ENCODE measurements at places on chromosomes 6 and 20. TPM values are rescaled to one million over a fixed set of nuclear protein-coding genes. Genes with fewer than 3 reads are reported as not detected.

The CDSN gene
- not detected for total RNA-seq

The ZNF831 gene
- not detected for total RNA-seq

The SLPI gene
- total RNA-seq = not detected

The TREM2 gene
- not detected for total RNA-seq

DNA sequence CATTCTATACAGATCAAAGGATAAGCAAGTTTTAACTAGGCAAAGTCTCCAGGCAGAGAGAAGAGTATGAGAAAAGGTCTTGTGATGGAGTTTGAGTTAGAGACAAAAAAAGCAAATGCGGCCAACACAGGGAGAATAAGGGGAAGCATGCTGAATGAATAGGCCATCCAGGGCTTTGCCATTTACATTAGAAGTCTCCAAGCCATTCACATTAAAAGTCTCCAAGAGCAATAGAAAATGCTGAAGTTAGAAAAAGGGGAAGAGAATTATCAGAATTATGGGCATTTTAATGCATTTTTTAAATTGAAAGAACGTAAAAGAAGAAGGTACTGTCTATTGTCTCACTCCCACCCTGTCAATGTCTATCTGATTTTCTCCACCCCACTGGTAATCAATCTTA, 49.4 kb downstream of the PDSS2 start:
- no peak for DNase-seq

DNA sequence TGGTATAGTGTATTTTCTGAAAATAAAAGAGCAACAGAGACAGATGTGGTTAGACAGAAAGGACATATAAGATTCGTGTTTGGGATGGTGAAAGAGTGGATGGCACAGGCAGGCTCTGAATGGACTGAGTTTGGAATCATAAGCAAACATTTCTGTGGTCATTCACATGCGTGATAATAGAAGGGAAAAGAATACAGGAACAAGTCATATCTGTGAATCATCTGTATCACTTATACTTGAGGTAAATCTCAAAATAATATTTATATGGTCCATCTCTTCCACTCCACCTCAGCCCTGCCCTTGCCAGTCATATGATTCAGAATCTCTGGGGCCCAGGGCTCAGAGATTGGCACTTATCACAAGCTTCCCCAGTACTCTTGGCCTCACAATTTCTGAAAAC, 535.1 kb downstream of the BCKDHB start:
- DNase-seq = no peak

GRCh38 chr20:36663031-36663430, 17.0 kb upstream of the SLA2 start:
- no peak for DNase-seq

DNA sequence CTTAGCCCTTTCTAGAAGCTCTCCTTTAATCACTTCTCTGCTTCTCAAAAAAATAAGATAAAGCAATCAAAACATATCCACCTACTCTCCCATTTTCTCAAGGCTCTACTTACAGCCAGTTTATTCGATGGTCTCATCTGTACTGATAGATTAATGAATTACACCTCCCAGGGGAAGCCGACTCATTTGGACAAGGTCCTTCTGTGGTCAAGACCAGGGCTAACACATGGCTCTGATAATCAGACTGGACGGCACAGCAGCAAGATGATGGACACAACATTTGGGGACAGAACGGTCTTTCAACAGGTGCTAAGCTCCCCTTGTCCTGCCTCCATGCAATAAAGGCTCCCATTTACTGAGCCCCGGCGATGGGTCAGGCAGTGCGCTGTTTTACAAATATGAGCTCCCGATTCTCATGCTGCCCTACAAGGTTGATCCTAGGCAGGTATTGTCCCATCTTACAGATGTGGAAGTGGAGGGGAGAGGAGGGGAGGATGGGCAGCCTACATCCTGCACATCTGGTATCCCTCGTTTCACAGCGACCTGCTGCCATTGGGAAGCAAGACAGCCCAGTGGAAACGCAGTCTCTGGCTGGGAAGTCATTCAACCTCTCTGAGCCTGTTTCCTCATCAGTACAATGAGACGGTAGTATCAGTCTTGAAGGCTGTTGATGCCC, 15.7 kb downstream of the CPNE5 start:
- no peak for DNase-seq

DNA sequence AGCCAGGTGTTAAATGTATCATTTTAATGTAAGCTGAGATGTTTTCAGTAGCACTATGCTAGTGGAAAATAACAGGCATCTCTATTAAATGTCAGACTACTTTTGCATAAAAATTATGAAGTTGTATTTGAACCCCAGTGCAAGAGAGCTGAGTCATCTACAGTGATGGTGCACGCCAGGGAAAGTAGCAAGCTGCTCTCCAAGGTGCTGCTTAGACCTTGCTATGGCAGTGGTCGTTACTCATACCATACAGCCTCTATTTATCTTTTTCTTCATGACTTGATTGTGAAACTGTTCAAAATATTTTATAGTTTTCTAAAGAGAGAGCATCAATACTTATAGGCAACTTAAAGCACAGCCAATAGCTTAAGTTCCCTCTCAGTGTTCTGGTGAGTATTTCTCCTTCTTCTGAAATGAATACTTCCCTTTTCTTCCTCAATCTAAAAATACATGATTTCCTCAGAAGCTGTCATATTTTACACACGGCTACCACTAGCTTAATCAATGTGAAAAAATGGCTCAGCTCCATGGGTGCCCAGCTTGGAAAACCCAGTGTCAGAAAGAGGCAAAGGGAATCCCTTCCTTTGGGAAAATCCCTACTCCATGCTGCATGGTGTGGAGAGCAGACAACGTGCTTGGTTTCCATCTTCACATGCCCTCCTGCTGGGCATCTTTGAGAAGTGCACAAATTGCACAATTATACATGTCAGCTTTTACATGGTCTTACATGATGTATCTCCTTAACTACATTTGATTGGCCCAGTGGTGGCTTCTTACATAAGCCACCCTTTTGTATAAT, 105.6 kb downstream of the ELOVL4 start:
- no peak for DNase-seq

GRCh38 chr20:45153147-45153546, 21.6 kb upstream of the PI3 start:
- no peak for DNase-seq

GRCh38 chr6:81979767-81980166, 227.3 kb upstream of the TENT5A start:
- no peak for DNase-seq

DNA sequence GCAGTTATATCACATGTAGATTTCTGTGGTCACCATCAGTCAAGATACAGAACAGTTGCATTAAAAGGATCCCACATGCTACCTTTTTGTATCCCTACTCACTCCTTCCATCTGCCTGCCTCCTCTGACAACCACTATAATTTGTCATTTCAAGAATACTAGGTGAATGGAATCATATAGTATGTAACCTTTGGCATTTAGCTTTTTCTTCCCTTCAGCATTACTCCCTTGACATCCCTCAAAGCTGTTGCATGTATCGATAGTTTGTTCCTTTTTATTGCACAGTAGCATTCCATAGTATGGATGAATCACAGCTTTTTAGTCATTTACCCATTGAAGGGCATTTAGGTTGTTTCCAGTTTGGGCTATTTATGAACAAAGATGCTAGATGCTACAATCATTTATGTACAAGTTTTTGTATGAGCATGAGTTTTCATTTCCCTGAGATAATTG, 26.1 kb downstream of the NCOA7 start:
- DNase-seq = no peak

- no peak for DNase-seq
These were observed 1.9 kb downstream of the KCNQ5 start for GRCh38 chr6:72623808-72624207.

DNA sequence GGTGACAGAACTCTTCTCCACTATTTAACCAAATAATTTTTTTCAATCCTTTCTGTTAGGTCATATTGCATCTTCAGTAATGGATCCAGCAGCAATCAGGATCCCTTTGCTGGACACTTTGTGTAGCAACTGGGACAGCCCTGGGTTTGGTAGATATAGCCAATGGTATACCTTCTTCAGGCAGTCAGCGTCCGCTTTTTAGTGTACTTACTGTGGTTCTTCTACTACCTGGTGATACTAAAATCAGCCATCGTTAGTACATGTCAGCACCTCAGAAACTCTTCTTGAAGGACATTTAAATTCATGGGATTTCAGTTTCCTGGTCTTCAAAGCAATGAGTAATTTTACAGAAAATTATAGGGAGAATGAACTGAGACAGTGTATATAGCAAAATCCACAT, 93.5 kb downstream of the ADGRG6 start:
- no peak for DNase-seq

GRCh38 chr6:24149296-24149695, 23.3 kb downstream of the NRSN1 start:
- DNase-seq = no peak

DNA sequence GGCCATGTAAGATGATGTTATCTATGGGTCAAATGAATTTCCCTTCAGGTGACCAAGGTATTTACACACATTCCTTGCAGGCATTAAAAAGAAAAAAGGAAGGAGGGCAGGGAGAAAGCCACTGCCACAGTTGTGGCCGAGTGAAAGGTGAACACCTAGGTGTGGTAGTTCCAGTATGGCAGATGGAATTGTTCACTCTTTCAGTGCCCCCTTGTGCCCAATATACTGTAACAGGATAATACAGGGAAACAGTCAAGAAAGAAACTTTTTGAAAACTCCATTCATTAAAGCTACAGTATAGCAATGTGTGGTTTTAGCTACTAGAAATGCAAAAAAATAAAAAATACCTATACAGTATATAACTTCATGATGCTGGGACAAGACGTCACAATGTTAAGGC, 52.1 kb downstream of the BMP2 start:
- no peak for DNase-seq

- no peak for DNase-seq
These were observed 119.2 kb downstream of the KCNQ5 start for GRCh38 chr6:72741083-72741482.

DNA sequence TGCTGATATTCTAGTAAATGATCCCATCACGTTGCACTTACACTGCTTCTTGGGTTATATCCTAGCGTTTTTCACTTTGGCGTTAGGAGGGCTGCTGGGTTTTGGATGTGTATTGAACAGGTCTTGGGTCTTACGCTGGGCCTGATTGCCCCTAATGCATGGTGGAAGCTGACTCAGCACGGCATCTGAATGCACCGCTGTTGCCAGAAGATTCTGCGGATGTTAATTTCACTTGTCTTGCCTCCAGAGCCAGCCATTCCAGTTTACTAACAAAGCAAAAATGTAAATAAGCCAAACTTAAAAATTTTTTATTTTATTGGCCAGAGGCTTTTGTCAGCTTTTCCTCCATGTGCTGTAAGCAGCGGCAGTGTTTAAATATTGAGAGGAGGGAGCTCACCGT, 233.5 kb downstream of the TMEM242 start:
- no peak for DNase-seq

GRCh38 chr20:1669304-1669703, 11.7 kb upstream of the SIRPG start:
- no peak for DNase-seq

DNA sequence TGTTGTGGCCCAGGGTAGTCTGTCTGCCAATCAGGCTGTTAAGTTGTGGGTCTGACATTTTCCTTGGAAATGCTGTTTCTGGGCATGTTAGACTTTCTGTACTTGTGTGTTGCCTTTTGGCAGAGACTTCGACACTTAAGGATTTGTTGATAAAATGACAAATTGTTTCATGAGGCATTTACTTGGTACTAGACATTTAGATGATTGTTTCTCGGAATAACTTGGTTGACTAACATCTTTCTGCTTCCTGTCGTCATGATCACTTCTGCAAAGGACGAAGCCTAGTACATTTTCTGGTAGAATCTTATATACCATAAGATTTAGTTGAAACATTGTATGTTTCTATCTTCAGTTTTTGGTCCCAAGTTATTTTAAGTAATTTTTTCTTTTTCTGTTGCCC, 34.1 kb downstream of the UTRN start:
- DNase-seq = no peak

GRCh38 chr6:98470821-98471220, 363.6 kb upstream of the POU3F2 start:
- DNase-seq = no peak

DNA sequence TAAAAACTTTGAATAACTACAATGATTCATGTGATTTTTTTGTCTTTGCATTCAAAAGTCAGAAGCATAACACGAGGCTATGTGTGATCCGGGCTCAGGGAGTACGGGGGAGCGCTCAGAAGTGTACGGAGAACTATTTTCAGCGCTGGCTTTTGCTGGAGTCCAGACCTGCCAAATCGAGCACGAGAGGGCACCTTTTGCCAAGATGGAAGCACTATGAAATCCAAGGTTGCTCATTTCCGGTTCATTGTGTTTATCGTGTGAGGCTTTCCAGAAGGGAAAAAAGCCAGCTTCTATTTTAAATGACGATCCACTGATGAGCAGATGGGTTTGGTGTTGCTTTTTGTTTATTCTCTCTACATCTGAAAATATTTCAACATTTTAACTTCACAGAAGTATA, 11.3 kb downstream of the RAMACL start:
- DNase-seq = no peak

DNA sequence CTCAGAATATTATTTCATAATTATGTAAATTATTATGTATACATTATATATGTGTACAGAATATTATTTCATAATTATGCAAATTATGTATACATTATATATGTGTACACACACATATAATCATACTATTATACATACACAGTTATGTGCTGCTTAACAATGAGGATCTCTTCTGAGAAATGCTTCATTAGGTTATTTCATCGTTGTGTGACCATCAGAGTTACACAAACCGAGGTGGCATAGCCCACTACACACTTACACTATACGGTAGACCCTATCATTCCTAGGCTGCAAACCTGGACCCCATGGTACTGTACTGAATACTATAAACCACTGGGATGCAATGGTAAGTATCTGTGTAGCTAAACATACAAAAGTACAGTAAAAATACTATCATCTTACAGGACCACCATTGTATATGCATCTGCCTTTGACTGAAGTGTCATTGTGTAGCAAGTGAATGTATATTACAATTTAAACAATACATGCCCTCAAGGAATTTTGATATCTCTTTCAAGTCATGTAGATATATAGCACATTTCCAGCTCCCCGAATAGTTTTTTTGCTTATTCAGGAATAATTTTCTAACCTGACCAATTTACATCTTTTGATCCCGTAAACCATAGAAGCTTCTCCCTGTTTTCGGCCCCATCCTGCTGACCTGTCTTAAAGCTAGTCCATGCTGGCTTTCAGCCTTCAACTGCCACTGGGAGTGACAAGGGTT, 71.2 kb downstream of the TMEM170B start:
- DNase-seq = no peak

DNA sequence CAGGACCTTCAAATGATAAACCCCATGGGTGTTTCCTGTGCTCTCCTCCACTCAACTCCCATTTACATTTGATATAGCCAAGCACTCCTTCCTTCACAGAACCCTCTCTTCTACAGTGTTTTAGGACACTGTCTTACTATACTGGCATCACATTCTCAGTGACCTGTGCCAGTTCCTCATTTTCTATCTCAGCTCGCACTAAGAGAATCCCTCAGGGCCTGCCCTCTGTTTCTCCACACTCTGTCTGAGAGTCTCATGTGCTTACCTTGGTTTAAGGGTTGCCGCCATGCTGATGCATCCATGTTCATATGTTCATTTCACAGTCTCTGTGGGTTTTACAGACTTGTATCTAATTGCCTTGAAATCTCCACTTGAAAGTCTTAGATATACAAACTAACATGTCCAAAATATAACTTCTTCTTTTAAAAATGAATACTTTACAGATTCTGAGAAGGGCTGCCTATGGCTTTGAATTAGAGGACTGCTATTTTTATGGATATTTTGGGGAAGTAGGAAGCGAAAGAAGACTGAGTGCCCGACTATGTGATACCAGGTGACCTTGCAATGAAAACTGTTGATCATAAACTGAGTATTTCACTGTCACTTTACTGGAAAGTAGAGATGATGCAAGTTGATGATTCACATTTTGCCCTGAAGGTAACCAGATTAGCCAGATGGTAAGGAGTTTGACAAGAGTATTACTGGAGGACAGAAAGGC, 153.1 kb upstream of the SIM1 start:
- DNase-seq = no peak

- DNase-seq = peak; percentile 52
These were observed 11.3 kb downstream of the RBM38 start for GRCh38 chr20:57402206-57403125.

All from H7 (cell line).